NCI-H69 (cell line): ENCODE measurements at places on chromosomes 6 and 20.

- no peak for DNase-seq
Observed at GRCh38 chr6:30759575-30760239, 15.4 kb upstream of the IER3 start.

DNA sequence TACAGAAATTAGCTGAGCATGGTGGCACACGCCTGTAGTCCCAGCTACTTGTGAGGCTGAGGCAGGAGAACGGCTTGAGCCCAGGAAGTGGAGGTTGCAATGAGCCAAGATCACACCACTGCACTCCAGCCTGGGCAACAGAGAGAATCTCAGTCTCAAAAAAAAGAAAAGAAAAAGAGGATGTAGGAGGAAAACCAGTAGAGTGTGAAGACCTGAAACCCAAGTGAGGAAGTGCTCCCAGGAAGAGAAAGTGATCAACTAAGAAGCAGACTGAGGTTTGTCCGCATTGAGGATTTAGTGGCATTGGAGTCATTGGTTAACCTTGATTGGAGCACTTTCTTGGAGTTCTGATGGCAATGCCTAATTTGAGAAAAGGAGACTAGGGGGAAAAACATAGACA lies 20.6 kb upstream of the TASP1 start:
- no peak for DNase-seq

- DNase-seq, result peak; percentile 49
Observed at GRCh38 chr20:17898548-17898994, 70.0 kb downstream of the SNX5 start.

DNA sequence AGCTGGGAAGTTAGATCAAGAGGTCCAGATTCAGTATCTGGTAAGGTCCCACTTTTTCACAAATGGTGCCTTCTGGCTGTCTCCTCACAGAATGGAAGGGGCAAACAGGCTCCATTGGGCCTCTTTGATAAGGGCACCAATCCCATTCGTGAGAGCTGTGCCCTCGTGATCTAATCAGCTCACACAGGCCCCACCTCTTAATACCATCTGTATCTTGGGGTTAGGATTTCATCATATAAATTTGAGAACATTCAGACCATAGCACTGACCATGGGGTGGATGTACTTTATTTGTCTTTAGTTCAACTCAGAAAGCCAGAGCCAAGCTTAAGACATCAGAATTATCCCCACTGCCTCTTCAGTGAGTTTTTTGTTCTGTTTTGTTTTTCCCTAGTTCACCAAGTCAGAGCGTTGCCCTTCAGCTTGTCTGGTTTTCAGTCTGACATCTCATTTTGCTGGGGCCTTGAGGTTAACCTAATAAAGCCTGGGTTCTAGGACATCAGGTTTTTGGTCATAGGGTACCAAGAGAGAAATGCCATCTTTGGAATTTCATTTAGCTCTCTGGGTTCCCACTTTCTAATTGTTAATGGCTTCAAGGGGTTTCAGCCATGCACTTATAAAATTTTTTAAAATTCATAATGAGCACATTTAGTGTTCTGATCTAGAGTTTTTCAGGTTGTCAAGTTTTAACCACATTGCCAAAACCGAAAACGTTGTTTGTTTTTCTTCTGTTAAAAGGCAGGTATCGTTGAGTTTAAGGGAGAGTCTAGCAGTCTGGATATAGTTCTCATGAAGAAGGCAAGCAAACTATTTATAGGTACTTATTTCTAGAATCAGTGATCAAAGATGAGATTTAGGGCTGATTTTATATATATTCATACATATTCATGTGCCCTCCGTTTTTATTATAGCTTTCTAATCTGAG lies 19.0 kb downstream of the SENP6 start:
- no peak for DNase-seq

- DNase-seq, result no peak
Observed at GRCh38 chr6:107409942-107410341, 49.4 kb downstream of the PDSS2 start.

DNA sequence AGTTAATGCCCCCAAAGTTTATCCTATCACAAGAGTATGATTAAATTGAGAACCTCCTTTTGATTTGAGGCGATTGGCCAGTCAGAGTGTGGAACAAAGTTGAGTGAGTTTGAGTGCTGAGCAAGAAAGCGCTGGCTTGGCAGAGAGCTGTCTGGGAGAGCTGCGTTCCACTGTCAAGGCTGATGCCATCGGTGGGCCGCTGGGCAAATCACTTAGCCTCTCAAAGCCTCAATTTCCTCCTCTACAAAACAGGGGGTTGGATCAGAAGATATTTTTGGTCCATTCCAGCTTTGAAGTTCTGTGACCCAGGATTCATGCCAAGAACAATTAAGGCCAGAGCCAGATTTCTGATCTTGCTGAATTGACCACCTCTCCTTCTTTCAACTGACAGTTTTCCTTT lies 60.2 kb downstream of the TMEM242 start:
- DNase-seq, result no peak
